Activated T-cell treated with anti-CD3 and anti-CD28 coated beads for 24 hours (primary cell): ENCODE measurements at places on chromosomes 13 and 19.

DNA sequence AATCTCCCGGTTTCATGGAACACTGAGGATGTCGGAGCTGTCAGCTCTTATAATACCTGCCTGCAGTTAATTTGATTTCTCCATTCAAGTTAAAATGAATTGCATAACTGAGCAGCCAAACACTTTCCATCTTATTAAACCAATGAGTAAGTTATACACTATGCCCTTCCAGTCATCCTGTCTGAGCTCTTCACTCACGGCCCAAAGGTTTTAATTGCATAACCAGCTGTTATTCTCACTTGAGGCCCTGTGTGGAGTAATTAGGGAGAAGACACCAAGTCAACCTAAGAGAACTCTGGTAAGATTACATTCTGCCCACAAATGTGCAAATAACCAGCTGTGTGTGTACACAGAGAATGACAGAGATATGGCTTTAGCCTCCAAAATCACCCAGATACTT, 303.5 kb downstream of the TBC1D4 start:
- DNase-seq, result no peak

GRCh38 chr13:76853481-76853880, 32.7 kb downstream of the KCTD12 start:
- no peak for DNase-seq

- no peak for DNase-seq
Observed at GRCh38 chr13:27446986-27447583, 3.3 kb downstream of the MTIF3 start.

DNA sequence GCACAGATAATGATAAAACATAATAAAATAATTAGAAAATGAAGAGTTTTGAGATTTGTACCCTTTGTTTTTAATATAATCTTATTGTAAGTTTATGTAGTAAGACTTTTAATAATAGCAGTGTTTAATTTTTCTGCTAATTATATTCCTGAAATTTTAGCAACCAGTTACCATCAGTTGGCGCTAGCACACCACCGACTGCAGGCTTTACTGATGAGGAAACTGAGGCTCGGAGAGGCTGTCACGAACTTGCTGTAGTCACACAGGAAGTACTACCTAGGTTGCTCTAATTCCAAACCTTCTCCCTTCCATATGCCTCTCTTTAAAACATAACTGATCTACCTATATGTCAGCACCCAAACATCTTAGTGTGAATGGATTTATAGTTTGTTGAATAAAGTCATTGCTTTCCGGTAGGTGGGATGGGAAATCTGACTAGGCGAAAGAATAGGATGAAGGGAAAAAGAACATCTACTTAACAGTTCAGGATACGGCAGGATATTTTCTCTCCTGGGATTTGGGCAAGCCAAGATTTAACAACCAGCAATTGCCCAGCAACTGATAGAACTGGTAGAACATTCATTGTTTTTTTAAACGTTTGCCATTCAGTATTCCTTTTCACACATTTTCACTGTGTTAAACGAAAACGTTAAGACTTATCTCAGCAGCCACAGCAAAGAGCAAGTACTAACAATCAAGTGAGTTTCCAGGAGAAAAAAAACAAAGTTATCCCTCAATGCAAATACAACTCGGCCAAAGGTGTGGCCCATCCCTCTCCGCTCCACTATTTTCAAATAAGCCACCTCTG, 822 bp upstream of the RFXAP start:
- no peak for DNase-seq

DNA sequence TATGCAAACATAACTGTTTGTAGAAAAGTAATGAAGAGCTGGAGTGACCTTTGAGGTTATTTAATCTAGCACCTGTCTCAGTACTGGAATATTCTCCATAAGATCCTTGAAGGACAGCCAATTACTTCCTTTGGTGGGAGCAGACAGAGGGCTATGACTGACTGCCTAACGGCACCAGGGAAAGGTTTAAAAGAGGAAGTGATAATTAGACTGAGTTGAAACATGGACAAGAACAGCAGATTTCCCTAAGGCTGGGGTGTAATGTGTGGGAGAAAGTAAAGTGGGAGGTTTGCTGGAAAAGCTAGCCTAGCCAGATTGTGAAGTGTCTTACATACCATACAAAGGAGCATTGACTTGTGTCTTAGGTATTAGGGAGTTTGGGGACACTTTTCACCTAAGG, 191.3 kb upstream of the PCDH9 start:
- DNase-seq, result no peak

GRCh38 chr19:55538132-55538531, 1.2 kb upstream of the SBK2 start:
- no peak for DNase-seq
